ENCODE measurements at places on chromosomes 5 and 9.

DNA sequence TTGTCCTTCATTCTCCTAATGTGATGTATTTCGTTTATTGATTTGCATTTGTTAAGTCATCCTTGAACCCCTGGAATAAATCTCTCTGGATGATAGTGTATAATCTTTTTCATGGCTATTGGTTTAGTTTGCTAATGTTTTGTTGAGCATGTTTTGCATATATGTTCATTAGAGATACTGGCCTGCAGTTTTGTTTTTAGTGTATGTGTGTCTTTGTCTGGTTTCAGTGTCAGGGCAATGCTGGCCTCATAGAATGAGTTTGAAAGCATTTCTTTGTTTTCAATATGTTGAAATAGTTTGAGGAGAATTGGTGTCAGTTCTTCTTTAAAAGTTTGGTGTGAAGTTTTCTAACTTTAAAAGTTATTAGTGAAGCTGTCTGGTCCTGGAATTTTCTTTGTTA is 149.6 kb upstream of the ATP10B start:
- no peak for DNase-seq

DNA sequence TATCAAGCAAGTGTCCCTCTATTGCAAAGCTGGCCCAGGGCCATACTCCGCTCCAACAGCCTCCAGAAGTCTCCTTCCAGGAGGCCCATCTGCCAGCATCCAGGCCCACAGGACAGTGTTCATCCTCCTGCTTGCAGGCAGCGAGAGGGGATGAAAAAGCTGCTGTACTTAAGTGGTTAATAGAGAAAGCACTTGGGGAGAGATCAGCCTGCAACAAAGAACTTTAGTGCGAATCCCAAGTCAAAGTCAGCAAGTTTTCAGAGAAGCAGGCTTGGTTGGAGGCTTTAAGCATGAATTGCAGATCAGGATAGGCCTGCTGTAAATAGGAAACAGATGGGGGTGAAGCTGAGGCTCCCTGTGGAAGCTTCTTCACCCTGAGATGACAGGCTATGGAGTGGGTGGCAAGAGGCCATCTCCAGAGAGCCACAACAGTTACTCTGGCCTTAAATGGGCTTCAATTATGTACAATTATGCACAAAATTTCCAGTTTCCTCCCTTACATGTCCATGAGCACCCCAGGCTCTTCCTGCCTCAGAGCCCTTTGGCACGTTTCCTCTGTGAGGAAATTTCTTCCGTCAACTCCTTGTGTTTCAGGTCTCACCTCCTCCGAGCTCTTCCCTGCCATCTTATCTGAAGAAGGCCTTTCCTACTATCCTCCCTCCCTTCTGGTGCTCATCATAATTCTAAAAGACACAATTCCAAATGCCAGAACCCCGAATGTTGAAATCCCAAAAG is 98.0 kb upstream of the NR3C1 start:
- DNase-seq, result no peak

DNA sequence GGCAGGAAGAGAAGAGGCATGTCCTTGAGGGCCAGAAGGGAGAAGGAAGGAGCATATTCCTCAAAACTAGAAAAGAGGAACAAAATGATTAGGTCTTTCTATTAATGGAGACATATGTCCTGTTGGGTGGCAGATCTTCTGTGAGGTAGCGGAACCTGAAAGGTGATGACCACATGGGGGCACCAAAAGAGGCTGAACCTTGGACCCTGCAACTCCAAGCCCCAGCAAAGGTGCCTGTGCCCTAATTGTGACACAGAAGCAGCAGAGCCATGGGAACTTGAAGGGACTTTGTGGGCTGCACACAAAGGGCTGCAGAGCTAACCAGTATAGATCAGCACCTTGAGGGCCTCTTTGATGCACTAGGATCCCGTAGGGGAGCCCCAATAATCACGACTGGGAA is 158.0 kb downstream of the BAAT start:
- DNase-seq, result no peak

DNA sequence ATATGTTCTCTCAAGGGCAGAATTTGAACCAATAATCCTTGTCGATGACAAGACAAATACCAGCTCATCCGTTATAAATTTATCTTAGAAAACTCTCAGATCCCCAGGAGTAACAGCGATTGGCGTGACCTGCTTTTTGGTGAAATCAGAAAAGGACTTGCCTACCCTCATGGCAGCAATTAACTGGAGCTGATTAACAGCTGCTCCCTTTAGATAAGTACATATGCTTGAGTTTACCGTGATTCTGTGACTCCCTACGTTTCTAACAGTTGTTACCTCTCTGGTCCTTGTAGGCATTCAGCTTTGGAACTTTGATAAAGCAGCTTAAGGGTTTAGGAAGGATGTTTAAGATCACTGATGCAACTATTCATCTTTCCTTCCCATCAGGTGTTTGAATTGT is 2.6 kb downstream of the INVS start:
- no peak for DNase-seq

DNA sequence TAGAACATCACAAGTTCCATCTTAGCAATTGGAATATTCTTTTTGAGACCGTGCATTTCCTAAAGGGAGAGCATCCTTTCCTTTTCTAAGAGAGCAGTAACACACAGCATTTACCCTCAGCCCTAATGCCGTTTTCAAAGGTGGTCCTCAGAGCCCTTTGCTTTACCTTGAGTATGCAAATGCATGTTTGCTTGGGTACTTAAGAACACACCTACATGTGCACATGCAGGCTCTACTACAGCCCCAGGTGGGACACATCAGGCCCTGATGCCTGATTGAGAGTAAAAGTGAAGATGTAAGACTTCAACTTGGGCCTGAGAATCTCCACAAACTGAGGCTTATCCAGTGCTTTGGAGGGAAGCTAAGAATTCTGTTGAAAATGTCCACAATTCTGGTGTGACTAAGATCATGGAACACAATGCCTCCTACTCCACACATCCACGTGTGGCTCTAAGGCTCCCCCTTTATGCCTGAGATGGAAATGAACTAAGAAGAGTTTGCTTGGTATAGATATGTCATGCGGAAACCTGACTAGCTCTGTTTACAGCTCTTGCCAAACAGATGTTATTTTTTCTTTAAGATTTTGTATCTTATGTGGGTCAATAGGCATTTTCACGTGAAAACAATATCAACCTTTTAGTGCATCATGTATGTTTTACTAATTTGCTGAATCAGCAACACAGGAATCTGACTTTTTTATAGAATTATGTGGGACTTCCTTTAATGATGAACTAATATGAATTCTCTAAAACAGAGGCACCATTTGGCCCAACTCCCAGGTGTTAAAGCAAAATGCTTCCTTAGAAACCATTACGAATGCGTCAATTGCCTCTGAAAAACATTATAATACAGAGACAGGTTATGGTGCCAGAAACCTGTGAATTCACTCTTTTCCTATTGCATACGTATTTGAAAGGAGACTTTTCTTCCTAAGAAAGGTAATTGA is 48.9 kb upstream of the SLC2A8 start:
- DNase-seq, result no peak

DNA sequence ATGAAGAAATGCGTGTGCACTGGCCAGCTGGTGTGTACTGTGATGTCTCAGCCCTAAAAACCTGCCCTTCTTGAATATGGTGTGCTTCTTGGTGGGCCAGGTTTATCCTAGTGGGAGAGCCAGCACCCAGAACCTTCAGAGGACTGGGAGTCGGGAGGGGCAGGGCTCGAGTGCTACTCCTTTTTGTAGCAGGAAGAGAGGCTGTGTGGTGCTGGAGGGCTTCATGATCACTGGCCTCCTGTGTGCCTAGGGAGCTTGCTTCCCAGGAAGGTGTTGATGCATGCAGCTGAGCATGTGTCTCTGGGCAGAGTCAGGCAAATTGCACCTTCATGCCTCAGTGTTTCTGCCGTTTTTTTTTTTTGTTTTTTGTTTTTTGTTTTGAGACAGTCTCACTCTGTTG is 20.0 kb downstream of the PHF2 start:
- no peak for DNase-seq

DNA sequence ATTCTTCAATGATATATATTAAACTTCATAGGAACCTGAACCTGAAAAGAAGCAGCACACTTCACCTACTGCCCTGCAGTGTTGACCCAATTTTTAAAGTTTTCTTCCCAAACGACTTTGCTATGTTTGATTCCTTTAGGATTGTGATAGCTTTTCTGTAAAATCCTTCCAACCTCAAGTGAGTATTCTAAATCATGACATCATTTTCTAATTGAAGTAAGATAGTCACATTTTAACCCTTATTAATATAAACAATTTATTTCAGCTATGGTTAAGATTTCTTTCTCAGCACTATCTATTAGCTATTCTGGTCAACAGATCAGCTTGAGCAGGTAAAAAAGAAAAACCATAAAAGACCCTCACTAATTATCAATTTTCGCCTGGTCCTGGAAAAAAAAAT is 162.0 kb downstream of the SMARCA2 start:
- no peak for DNase-seq

DNA sequence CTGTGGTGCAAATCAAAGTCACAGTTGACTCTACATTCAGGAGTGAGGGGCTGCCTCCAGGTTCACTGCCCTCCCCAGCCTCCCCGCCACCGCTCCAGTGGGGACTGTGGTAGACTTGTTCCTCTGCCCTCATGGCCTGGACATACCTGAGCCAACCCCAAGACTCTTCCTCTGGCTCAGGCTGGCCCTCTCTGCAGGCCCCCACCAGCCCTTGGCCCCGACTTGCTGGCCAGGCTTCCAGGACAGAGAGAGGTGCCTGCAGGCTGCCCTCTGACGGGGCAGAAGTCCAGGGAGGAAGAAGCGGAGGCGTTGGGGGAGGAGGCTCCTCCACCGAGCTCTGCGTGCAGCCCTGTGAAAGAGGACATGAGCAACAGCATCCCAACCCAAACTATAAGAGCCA is 2.8 kb upstream of the SARDH start:
- DNase-seq, result no peak

- no peak for DNase-seq
Measured at GRCh38 chr5:31148959-31149475, 44.5 kb upstream of the CDH6 start.

DNA sequence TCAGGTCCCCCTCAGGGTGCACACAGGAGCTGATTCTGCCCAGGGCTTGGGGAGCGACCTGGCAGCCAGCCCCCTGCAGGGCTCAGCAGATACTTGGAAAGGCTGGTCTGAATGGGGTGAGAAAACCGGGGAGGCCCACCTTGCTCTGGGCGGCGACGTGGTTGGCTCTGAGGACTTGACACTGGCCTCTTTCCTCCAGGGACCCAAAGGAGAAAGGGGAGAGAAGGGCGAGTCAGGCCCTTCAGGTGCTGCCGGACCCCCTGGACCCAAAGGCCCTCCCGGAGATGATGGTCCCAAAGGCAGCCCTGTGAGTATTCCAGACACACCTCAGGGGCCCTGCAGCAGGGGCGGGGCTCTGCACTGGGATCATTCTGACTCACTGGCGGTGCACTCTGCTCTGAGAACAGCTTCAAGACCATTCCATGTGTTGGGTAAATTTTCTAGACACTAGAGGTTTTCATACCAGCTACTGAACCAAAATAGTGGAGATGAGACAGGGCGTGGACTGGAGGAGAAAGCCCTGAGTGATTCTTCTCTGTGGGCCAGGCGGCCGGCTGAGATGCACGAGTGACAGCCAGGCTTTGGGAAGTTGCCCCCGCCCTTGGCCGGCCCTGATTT is 65.9 kb upstream of the FCN2 start:
- DNase-seq, result no peak

DNA sequence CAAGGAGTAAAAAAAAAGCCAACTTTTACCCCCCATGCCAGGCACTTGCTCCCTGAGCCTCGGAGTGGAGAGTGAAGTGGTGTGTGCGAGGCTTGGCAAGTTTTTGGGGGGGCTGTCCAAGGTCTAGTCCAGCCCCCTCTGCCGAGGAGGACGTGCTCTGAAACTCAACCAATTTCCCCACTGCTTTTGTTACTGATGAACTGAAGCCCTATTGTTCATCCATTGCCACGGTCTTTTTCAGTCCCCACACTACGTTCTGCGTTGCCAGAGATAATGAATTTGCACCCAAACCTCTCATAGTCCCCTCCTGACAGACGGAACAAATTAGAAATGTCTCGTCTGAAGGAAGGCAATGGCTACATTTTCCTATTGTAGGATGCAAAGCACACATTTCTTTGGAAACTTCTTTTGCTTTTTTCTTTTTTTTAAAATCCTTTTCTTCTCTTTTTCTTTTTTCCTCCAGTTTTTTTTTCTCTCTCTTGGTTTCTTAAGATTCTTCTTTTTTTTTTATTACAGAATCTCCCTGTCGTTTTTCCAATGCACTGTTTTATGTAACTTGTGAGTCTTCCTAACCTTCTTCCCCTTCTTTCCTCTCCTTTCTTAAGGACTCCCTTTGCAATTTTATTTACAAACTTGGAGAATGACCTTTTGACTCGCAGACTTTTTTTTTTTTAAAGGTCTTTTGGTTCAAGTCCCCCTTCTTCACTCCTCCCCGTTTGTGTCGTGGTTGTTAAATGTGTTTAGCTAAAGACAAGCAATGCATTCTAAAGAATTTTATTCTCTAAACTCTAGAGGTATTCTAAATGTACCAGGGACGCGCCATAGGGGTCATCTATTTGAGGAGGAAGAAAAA is 209.5 kb downstream of the MEF2C start:
- DNase-seq, result no peak

DNA sequence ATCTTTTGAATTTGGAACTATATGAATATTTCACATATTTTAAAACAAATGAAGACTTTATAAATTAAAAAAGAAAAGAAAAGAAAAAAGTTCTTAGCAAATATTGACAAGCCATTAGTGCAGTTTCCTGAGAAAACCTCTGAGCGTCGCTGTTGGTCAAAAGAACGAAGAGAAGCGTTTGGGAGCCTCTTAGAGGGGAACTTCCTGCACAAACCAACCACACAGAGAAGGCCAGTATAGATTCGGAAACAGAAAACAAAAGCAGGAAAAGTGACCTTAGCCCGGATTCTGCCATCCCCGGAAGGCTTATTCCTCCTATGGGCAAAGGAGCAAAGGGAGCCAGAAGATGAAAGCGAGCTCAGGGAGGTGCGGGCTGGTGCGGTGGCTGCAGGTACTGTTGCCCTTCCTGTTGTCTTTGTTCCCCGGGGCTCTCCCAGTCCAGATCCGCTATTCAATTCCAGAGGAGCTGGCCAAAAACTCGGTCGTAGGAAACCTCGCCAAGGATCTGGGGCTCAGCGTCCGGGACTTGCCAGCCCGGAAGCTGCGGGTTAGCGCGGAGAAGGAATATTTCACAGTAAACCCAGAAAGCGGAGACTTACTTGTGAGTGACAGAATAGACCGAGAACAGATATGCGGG is at the start of gene PCDHGB2:
PCDHGB2 (plus strand) TSS at position 205 of the 637 bp plus-strand sequence; CDS start at position 347, 142 bp downstream.
- DNase-seq, result no peak

DNA sequence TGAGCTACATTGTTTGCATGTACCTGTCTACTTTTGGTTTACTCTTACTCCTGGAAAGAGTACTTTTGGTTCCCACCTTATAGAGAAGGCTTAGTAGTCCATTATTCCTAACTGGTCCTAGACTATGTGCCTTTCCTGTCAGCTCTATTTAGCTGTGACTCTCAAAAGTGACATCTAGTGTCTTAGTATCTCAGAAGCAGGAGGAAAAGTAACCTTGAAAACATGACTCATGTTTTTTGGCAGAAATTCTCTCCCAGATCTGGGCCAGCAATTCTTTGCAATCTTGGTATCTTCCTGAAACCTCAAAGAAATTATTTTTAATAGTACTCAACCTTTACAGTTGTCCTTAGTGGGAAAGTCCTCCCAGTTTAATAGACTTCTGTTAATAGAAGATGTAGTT is 691.7 kb upstream of the SEMA6A start:
- no peak for DNase-seq

GRCh38 chr5:133048993-133049725 is 2.7 kb upstream of the HSPA4 start:
- DNase-seq, result no peak

GRCh38 chr5:96909435-96909834 is 26.4 kb upstream of the LNPEP start:
- no peak for DNase-seq

Measured in DMS79 (cell line).